ENCODE measurements at places on chromosomes 13 and 19. TPM values are rescaled to one million over a fixed set of nuclear protein-coding genes. Genes with fewer than 3 reads are reported as not detected.

ZFP30 gene
- 35.4 TPM for total RNA-seq

ZNF665 gene
- 9.9 TPM for total RNA-seq

SLC27A1 gene
- total RNA-seq = 15.4 TPM

EDNRB gene
- total RNA-seq = 19.0 TPM

ZNF439 gene
- 9.1 TPM for total RNA-seq

DENND1C gene
- not detected for total RNA-seq

NALCN gene
- total RNA-seq = 4.8 TPM

ZNF284 gene
- 4.1 TPM for total RNA-seq

C19orf67 gene
- not detected for total RNA-seq

COL4A2 gene
- 1,871 TPM for total RNA-seq

PPFIA3 gene
- total RNA-seq = 32.5 TPM

Data from umbilical cord (tissue), 2 donors.